AG09319 (cell line): ENCODE measurements at places on chromosomes 7 and 10.

DNA sequence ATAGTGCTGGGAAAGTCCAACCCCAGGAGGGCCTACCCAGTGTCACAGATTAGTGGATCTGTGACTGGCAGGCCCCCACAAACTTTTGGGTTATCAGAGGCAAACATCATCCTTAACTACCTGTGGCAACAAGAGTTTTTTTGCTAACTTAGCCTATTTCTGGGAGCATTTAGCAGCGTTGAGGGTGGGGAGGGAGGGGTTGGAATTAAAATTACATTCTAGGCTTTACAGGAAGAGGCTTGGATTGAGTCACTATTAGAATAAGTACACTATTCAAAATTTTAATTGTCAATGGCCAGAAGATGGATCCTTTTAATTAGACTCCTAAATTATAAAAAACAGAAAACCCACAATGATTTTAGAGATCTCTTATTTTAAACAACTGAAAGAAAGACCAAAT is 267.9 kb upstream of the NPSR1 start:
- DNase-seq, result no peak

DNA sequence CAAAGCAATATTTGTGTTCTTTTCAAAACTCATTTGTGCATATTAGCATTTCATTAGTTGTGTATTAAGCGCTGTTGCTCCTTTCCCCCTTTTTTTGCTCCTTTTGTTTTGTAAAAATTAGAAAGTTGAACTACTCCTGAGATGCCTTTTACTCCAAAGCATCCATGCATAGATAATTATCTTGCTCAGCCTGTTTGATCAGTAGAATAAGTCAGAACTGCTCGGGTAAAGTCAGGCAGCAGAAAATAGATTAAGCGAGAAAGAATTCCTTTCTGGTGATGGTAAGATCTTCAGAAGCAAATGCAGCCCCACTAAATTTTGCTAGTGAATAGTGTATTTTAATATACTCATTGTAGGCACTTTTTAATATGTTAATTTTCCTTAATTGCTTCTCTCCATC is 227.1 kb downstream of the TEX36 start:
- DNase-seq, result no peak

- no peak for DNase-seq
These were observed 419.5 kb downstream of the PHTF2 start for GRCh38 chr7:78218051-78218450.

DNA sequence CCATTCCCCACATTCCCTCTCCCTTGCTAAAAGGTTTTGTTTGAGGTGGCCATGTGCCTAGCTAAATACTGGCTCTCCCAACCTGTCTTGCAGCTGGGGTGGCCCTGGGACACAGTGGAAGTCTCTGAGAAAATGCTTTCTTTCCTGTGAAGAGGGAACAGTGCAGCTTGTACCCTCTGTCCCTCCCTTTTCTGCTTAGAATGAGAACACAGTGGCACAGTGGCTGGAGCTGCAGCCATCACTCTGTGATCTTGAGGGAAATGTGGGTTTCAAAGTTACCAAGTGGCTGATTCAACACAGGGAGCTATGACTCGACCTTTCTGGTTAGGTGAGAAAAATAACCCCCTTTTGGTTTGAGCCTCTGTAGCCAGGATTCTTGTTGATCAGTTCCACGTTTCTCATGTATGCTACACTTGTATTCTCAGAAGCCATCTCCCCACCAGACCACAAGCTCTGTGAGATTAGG is 62.7 kb upstream of the CARD11 start:
- DNase-seq, result no peak

- no peak for DNase-seq
These were observed 55.8 kb downstream of the INPP5A start for GRCh38 chr10:132593389-132593788.

DNA sequence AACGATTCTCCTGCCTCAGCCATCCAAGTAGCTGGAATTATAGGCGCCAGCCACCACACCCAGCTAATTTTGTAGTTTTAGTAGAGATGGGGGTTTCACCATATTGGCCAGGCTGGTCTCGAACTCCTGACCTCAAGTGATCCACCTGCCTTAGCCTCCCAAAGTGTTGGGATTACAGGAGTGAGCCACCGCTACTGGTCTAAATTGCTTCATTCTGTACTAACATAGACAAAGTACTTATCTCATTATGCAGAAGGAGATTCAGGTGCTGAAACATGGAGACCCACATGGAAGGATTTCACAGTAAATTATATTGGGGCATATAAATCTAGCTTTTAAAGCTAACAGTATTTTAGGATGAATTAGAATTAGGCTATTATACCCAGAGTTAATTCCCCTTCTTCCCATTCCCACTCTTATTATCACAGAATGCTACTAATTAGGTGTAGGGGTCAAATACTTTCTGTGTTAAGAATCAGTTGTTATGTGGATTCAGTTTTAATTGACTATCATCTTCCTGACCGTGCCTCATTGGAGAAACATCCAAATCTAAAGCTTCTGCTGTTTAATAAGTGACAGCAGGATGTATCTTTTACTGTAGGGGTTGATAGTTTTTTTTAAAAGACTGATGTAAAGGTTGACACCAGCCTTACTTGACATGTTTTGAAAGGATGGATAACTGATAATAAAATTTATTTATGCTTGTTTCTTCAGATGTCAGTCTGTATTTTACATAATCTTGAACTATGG is 27.2 kb downstream of the ADK start:
- no peak for DNase-seq

DNA sequence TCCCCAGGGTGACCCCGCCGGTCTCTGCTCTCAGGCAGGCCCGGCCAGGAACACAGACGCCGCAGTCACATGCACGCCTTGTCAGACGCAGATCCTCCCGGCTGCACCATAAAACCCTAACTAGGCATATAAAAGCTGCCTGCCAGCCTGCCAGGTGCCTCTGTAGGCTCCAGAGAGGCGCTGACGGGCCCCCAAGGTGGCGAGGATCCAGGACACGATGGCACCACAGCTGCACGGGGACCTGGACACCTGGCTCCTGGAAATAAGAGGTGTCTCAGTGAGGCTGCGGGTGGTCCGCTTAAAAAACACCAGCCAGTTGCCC is 21.9 kb upstream of the GDF10 start:
- no peak for DNase-seq

- no peak for DNase-seq
These were observed 1.3 kb upstream of the TAS2R38 start for GRCh38 chr7:141974831-141975230.

- DNase-seq, result no peak
These were observed 146.3 kb downstream of the MDFIC start for GRCh38 chr7:115068220-115068619.

- no peak for DNase-seq
These were observed 54.9 kb upstream of the SP4 start for GRCh38 chr7:21373031-21373430.

DNA sequence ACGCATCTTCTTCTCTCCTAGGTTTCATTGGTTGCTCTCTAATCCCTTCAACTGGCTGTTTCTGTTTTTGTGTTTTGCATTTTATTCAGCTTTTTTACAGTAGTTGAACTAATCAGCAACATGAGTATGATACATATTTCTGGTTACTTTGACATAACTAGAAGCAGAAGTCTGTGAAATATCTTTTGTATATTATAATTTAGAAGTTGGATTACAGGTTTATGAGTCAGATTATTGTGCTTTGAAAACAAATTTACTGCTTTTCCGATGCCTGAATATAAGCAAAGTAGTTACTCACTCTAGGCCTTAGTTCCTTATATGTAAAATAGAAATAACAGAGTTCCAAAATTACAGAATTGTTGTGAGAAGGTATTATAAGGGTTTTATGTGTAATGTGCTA is 96.2 kb upstream of the MEOX2 start:
- DNase-seq, result no peak
